ENCODE measurements at places on chromosomes 16 and 17.

DNA sequence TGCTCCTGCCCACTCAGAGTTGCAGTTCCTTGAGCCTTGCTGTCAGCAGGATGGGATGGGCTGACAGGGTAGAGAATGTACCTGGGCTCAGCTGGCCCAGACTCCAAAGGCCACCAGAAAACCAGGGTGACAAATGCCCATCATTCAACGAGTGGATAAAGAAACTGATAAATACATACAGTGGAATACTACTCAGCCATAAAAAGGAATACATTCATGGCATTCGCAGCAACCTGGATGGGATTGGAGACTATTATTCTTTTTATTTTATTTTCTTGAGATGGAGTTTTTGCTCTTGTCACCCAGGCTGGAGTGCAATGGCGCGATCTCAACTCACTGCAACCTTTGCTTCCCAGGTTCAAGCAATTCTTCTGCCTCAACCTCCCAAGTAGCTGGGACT, 19.9 kb downstream of the SGSM2 start:
- no peak for DNase-seq

GRCh38 chr17:56149266-56150036, 3.8 kb upstream of the ANKFN1 start:
- DNase-seq, result no peak

GRCh38 chr17:48016112-48016511, 21.5 kb downstream of the COPZ2 start:
- DNase-seq, result peak; percentile 80

DNA sequence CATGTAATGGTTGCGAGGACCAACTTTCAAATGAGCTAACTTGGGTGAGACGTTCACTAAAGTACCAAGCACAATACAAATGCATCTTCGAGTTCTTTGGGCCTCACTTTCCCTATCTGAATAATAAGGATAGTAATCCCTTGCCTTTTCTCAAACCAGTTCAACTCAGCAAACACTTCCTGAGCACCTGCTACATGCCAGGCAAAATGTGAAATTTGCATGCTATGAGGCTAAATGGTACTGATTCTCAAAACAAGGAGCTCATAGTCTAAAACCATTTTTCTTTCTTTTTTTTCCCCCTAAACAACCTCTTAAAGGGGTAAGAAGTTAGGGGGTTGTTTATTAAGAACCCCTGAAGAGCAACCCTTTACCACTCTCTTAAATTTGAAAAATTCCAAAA, 101.4 kb upstream of the HLF start:
- DNase-seq, result no peak

DNA sequence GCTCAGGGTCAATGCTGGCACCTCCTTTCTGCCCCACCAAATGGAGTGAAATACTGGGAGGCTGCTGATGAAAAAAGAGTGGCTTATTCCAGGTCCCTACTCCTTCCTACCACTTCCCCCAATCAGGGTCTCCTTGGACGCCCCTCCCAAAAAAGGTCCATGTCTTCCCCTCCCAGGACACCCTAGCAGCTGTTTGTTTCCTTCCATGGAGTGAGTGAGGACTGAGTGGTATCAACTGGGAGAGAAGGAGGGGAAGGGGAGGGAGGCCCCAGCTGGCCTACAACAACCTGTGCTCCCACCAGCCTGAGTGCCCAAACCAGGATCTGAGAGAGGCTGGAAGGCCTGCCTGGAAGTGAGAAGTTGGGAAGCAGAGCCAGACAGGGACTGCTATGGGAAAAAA, 28.7 kb upstream of the NGFR start:
- no peak for DNase-seq

DNA sequence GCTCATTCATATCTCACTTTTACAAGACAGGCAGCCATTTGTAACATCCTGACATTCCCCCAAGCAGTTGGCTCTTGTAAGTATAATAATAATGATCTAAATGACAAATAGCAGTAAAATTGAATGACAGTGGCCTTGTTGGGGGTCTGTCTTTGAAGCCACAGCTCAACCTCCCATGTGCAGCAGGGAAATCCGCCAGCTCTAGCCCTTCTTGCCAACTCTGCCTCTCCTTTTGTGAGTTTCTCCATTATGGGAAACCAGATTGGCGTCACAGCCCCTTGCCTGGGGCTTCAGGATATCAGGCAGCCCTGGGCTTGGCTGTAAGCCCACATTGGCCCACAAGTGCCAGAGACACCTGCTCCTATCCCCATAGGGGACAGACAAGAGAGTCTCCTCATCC, 70.4 kb upstream of the CACNG5 start:
- no peak for DNase-seq

GRCh38 chr16:86846136-86846535, 267.8 kb downstream of the FOXL1 start:
- DNase-seq, result no peak

- no peak for DNase-seq
These were observed 279.0 kb upstream of the ZFHX3 start for GRCh38 chr16:73326770-73327470.

DNA sequence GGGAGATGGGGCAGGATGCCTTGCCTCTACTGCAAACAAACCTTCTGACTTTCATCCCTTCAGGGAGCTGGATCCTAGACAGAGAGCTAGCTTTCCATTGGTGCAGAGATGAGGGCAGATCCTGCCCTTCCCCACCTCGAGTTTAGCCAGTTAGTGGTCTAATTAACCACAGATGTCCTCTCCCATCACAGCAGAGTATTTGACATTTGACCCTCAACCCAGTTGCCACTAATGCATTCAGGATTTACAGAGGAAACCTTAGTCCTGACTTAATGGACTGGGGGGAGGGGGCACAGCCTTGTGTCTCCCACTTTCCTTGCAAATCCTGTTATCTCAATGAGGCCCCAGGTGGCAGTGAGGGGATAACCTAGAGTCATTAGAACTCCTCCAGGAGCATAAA, 10.2 kb downstream of the PIP4K2B start:
- DNase-seq, result peak; percentile 77
